ENCODE measurements at places on chromosomes 1 and 21. TPM values are rescaled to one million over a fixed set of nuclear protein-coding genes. Genes with fewer than 3 reads are reported as not detected.

Gene ZMYND12
- total RNA-seq, result 0.25 TPM

Gene SPRR3
- not detected for total RNA-seq

Gene PSRC1
- 6.9 TPM for total RNA-seq

Gene CASQ2
- under 0.01 TPM for total RNA-seq

Gene MYOM3
- total RNA-seq, result under 0.01 TPM

Gene IKBKE
- total RNA-seq, result 0.98 TPM

Gene MPZ
- total RNA-seq, result 0.49 TPM

Gene RYR2
- total RNA-seq, result 23.8 TPM

Gene GNG4
- 46.7 TPM for total RNA-seq

Gene PLA2G2A
- not detected for total RNA-seq

Gene IFI16
- total RNA-seq, result 19.2 TPM

Gene C1QA
- total RNA-seq, result 3.2 TPM

Gene B3GALT5
- 0.74 TPM for total RNA-seq

Gene SERINC2
- total RNA-seq, result 0.49 TPM

Gene ERO1B
- 12.8 TPM for total RNA-seq

Gene S100B
- total RNA-seq, result 10.1 TPM

Gene FCMR
- 0.25 TPM for total RNA-seq

Gene TSSK3
- not detected for total RNA-seq

Gene PLCH2
- 9.1 TPM for total RNA-seq

Gene TNFSF4
- total RNA-seq, result 0.74 TPM

Gene APOBEC4
- not detected for total RNA-seq

Gene RHD
- total RNA-seq, result 0.25 TPM

Gene SMIM1
- total RNA-seq, result not detected

Gene CFAP107
- total RNA-seq, result not detected

Gene GRIK1
- 4.9 TPM for total RNA-seq

Gene NUDT4B
- total RNA-seq, result 9.3 TPM

Gene MRPL20
- total RNA-seq, result 38.1 TPM

Gene CD48
- total RNA-seq, result not detected

Gene AMIGO1
- total RNA-seq, result 11.1 TPM

Gene DCST2
- not detected for total RNA-seq

Gene KLF17
- total RNA-seq, result under 0.01 TPM

Gene CDA
- total RNA-seq, result not detected

Gene GJA5
- total RNA-seq, result 0.98 TPM

Gene DNAI4
- total RNA-seq, result 9.6 TPM

Gene NPR1
- total RNA-seq, result 0.49 TPM

Gene MIXL1
- 0.25 TPM for total RNA-seq

Gene HFM1
- total RNA-seq, result 33.9 TPM

Gene TSPAN2
- 26.8 TPM for total RNA-seq

All from temporal lobe (tissue), 4 donors.